ENCODE measurements at places on chromosomes 4 and X. TPM values are rescaled to one million over a fixed set of nuclear protein-coding genes. Genes with fewer than 3 reads are reported as not detected.

- no peaks in the 10 kb centered on the region for H3K4me1 ChIP-seq
- no peak overlapping the region for H3K4me3 ChIP-seq
- no peaks in the 10 kb centered on the region for H3K36me3 ChIP-seq
- H3K27ac ChIP-seq, result no peak overlapping the region
These were observed 52.5 kb upstream of the INTU start for GRCh38 chr4:127580300-127580699.

- peaks cover 7% of the 10 kb centered on the region for H3K27me3 ChIP-seq
- H3K36me3 ChIP-seq, result no peaks in the 10 kb centered on the region
- no peak for DNase-seq
- no peak overlapping the region for H3K27ac ChIP-seq
- peaks cover 2% of the 10 kb centered on the region for H3K4me1 ChIP-seq
- H3K4me3 ChIP-seq, result no peak overlapping the region
These were observed 33.4 kb downstream of the COX18 start for GRCh38 chr4:73036123-73036522.

DNA sequence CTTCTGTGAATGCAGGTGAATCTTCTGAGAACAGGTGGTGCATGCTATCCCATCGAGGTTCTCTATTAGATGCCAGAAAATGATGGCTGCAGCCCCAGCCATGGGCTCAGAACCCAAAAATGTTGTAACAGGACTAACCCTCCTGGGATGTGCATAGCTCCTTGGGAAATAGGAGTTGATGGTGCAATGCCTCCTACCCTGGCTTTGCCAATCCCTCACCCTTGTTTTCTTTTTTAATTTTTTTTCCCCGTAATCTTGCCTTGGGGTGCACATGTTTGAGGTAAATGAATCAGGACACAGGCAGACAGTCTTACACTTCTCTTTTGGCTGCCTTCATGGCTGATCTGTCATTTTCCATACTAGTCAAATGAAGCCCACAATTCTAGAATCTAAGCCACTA, 96.6 kb downstream of the KIT start:
- H3K27me3 ChIP-seq, result no peaks in the 10 kb centered on the region
- no peak overlapping the region for H3K27ac ChIP-seq

DNA sequence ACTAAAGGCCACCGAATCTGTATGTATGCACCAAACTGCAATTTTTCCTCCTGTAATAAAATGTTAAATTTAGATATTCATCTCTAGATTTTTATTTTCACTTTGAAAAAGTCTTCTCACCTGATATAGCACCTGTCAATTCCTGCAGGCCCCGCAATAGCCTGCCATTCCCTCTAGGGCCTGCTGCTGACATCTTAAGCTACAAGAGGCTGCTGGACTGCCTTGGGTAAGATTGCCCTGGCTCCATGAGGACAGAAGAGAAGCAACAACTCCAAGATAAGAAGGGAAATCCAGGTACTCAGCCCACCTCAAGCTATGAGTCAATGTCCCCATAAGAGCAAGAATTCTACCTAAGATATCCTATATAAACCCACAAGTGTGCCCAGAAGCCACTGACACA, 230.2 kb upstream of the AGTR2 start:
- no peaks in the 10 kb centered on the region for H3K27me3 ChIP-seq
- DNase-seq, result no peak
- no peaks in the 10 kb centered on the region for H3K4me1 ChIP-seq

The NLGN3 gene
- total RNA-seq, result 2.9 TPM

The MAGEA4 gene
- not detected for total RNA-seq

DNA sequence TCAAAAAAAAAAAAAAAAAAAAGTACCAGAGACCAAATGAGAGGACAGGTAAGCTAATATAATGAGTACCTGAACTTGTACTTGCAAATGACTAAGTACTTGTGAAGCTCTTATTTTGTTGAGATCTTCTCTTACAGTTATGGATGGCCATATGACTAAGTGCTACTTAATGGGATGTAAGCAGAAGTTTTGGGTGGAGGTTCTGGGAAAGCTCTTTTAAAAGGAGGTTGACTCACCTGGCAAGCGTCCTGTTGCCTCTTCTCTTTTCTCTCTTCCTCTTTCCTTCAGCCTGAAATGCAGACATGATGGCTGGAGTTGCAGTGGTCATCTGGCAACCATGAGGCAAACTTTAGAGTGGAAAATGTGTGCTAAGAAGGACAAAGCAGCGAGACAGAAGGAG, 36.9 kb upstream of the MED14 start:
- H3K27ac ChIP-seq, result no peak overlapping the region
- H3K27me3 ChIP-seq, result no peaks in the 10 kb centered on the region
- no peak for DNase-seq
- H3K36me3 ChIP-seq, result no peaks in the 10 kb centered on the region

Measured in T-helper 17 cell (primary cell).